Brain (organoid and tissue), 16 donors: ENCODE measurements at places on chromosomes 4 and X. TPM values are rescaled to one million over a fixed set of nuclear protein-coding genes. Genes with fewer than 3 reads are reported as not detected.
A peak's percentile ranks its signal among the peaks of the same experiment; 100 is the strongest.

DNA sequence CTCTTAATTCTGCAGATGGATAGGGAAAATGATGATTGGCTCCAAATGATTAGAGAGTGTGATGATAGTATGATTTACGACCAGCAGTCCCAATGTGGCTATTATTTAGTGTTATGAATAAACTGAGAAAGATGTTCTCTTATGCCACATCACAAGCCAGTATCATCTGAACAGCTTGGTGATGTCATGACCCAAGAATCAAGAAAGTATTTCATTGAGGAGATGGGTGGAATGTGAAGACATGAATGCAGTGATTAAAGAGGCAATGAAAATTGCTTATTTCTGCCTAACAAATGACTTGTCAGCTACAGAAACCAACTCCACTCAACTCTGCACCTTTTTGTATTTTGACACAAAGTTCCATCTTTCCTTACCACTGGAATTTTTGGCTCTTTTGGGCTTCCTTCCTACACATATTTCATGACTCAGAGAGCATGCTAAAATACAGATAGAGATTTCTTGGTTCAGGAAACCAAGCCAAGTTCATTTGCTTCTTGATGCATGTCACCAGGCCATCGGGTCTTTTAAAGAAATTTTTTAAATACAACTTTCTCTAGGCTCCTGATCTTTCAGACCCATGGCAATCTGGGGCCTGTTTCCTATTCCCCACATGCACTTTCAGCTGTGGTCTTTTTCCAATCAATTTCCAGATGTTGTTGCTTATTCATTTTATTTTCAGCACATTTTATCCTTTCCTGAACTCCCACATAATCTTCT lies 174.2 kb downstream of the HHIP start:
- no peak for DNase-seq

GPRASP2 gene
- polyA plus RNA-seq: 30.9 TPM

GRCh38 chrX:109974906-109975655 lies 27.8 kb upstream of the TMEM164 start:
- DNase-seq: no peak

VGLL1 gene
- not detected for polyA plus RNA-seq

SMARCA1 gene
- 28.5 TPM for polyA plus RNA-seq

DNA sequence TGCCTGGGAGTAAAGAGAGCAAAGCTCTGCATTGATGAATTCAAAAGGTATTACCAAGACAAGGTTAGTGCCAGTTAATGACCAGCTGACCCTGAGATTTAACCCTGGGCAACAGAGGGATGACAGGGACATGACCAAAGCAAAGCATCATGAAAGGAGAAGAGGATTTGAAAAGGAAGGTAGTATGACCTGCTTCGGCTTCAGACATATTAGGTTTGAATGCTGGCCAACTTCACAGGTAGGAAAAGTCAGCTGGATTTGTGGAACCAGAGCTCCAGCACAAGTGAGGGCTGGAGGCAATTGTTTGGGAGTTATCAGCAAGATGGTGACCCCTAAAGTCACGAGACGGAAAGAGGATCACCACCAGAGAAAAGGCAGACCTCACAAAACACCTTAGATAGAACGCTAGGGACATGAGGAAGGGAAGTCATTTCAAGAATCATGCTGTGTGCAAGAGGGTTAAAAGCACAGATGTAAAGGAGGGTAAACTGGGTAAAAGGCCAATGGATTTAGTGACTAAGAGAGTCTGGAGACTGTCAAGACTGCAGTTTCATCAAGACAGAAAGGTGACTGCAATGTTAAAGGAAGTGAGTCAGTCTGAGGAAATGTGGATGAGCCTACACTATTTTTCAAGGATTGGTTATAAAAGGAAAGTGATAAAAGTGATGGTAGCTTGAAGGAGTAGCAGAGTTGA lies 45.6 kb downstream of the SH3RF1 start:
- DNase-seq: no peak

ZNF185 gene
- polyA plus RNA-seq: 4.5 TPM

DNA sequence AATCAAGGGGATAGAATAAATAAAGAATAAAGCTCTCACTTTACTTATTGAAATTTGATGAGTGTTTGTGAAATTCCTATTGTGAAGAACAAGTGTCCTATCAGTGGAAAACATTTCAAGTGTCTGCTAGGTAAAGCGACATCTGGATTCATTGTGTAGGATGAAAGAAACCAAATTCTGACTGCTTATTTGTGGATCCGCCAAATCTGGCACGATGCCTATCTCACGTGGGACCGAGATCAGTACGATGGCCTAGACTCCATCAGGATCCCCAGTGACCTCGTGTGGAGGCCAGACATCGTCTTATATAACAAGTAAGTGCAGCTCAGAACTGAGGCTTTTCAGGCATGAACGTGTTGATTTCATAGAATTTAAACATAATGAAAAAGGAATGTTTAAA lies 1.9 kb downstream of the CHRNA9 start:
- no peak for DNase-seq

HSFX1 gene
- polyA plus RNA-seq: 2.5 TPM

GRCh38 chrX:7334253-7334935 lies 186.4 kb upstream of the PUDP start:
- no peak for DNase-seq

- no peak for DNase-seq
Measured at GRCh38 chr4:168755598-168756477, 254.2 kb downstream of the CBR4 start.

- peak; percentile 74 for DNase-seq
Measured at GRCh38 chrX:154051201-154051810, 31.6 kb upstream of the IRAK1 start.

ARAP2 gene
- 2.2 TPM for polyA plus RNA-seq

DNA sequence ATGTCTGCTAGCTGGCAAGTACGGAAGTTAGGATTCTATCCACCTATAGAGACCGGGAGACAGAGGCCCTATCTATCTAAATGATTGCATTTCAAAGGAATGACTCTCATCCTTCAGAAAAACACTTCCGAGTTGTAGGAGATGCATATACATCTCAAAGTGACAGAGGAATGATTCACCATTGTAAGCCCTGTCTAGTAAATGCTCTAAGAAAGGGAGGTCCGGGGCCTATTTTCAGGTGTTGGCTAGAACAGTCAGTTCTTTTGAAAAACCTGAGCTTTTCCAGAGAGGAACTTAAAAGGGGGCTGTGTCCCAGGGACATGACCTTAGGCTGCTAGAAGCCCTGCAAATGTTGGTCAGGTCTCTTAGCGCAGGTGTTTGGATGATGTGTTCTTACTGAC lies 262.9 kb upstream of the IL1RAPL1 start:
- no peak for DNase-seq

- no peak for DNase-seq
Measured at GRCh38 chrX:148929686-148930085, 429.3 kb downstream of the AFF2 start.

DNA sequence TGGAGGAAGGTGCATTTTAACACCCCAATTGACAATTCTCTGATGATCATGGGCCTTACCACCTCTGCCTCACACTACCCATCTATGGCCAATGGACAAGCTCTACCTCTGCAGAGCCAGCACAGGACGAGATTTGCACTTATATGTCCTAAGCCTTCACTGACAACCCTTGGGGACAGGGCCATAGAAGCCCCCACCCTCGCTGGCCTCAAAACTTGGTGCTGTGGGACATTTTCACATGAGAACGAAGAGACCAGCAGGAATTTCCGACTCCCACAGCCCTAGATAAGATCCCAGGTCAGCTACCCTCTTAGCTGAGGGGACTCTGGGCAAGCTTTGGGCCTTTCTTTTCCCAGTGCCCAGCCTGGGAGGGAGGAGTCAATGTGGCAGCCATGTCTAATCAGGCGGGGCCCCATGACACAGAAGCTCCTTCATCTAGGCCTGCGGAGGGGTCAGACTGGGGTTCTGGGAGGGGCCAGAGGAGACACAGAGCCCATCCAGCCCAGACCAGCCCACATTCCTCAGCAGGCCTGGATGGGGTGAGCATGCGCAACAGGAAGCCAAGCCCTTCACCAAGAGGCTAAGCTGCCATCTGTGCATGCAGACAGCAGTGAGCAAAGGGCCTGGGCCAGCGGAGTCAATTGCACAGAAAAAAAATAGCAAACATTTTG lies 12.1 kb downstream of the PJA1 start:
- peak; percentile 42 for DNase-seq

DNA sequence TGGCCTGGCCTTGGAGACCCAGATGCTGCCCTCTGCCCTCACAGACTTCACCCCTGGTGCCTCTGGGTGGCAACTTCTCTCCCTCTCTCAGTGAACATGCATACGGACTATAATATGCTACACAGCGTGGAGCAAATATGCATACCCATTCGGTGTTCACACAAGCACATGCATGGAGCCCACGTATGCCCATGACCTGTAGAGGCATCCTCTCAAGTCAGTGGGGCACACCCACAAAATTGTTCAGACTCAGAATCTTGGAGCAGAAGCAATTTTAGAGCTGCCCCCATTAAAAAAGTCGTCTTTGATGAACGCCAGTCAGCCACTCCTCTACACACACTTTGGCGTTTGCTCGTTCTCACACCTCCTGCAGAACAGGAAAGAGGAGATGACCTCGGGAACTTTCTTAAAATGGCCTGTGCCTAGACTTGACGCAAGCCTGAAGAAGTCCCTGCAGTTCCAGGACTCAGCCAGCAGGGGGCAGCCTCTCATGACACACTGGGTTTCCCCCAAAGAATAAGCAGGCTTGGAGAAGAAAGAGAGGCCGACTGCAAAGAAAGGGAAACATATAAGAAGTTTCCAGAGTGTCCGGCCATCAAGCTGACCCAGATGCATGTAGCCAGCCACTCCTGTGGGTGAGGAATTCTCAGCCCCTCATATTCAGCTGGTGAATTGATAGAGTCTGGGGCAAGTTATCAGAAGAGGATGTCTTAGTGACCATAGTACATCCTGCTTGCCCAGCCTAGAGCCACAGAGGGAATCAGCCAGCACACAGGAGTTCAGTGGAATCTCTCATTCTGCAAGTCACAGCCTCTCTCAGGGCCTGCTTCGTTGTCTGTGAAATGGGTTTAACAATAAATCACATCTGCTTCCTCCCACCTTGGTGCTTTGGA lies 17.3 kb downstream of the APLN start:
- peak; percentile 85 for DNase-seq

DNA sequence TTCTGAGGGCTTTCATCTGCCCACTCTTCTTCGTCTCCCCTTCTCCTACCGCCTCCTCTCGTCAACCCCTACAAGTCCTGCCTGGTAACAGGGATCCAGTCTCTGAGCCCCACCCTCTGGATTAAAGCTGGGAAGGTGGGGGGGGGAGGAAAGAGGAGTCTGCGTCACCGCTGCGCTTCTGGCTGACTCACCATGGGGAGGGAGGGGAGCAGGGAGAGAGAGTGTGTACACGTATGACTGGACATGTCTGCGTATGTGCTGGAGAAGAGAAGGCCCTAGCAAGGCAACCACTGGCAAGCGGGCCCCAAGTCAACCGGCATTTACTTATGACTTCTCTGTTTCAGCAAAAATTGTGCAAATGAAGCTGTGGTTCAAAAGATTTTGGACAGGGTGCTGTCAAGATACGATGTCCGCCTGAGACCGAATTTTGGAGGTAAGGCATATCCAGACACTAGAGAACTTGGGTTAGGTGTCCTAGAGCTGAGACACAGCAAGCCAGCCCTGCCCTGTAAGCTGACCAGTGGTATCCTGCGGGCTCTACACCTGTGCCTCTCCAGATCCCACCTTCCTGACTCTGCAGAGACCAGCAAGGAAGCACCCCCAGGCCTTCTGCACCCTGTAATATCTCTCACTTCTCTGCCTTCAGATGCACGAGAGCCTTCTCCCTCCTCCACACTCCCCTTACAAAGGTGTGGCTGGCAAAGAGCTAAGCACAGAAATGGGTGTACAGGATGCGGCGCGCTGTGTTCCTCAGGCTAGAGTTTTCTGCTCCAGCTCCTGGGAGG lies 2.5 kb downstream of the GABRQ start:
- DNase-seq: no peak

GRCh38 chr4:17780501-17781299 lies 721 bp downstream of the FAM184B start:
- DNase-seq: peak; percentile 40

- no peak for DNase-seq
Measured at GRCh38 chr4:176475067-176475466, 155.3 kb downstream of the SPCS3 start.

GRCh38 chr4:140800666-140801065 lies 44.5 kb upstream of the TBC1D9 start:
- no peak for DNase-seq

DNA sequence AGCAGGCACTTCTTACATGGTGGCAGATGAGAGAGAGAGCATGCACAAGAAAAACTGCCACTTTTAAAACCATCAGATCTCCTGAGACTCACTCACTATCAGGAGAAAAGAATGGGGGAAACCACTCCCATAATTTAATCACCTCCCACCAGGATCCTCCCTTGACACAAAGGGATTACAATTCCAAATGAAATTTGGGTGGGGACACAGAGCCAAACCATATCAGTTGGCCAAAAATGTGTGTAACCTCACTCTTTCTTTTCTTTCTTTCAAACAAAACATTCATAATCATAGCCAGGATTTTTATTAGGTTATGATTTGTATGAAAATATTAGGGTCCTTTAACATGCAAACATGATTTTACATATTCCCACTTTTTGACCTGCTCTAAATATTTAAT lies 222.1 kb downstream of the PCDH18 start:
- DNase-seq: no peak

TMEM156 gene
- 0.27 TPM for polyA plus RNA-seq

GRCh38 chr4:17164666-17165065 lies 266.2 kb upstream of the LDB2 start:
- no peak for DNase-seq

TREX2 gene
- polyA plus RNA-seq: not detected

DNA sequence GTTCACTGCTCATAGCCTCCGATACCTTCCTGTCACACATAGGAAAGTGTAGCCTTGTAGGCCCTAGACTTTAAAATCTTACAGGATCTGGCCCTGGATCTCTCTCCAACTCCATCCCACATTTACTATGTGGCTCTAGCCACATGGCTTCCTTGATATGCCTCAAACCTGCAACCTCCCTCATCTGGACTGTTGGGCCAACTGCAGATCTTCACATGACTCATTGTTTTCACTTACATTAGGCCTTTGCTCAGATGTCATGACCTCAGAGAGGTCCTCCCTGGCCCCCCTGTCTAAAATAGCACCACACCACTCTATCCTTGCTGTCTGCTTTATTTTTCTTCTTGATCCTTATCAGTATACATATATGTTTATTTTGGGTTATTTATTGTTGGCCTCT lies 8.1 kb upstream of the NR0B1 start:
- DNase-seq: no peak

MAGEB17 gene
- not detected for polyA plus RNA-seq

VSIG4 gene
- polyA plus RNA-seq: 10.5 TPM
